Astrocyte of the spinal cord (primary cell): ENCODE measurements at places on chromosomes 4 and X.

GRCh38 chr4:8314691-8315255 lies 45.2 kb downstream of the HTRA3 start:
- DNase-seq = no peak

DNA sequence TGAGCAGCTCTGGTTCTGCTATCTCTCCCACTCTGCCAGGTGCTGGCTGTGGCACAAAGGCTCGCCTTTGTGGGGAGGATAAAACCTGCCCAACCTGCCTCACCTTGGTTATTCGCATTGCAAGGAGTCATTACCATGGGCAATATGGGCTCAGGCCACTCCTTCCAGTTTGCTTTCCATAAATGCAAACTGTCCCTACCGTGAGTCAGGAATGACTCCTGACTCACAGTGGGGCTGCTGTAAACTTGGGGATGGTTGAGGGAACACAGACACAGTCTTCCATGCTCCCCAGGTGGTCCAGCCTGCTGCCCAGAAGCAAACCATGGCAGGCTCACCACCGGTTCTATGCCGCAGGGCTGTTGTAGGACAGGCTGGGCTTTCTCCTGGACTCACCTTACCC lies 36.1 kb downstream of the COQ2 start:
- DNase-seq = peak; percentile 42

GRCh38 chrX:115564243-115564642 lies 3.3 kb downstream of the PLS3 start:
- peak; percentile 49 for DNase-seq

GRCh38 chrX:9532349-9532748 lies 67.5 kb downstream of the TBL1X start:
- peak; percentile 20 for DNase-seq

GRCh38 chrX:116726806-116727205 lies 264.0 kb upstream of the CT83 start:
- no peak for DNase-seq

GRCh38 chrX:23845351-23845817 lies 62.4 kb downstream of the APOO start:
- peak; percentile 5 for DNase-seq

GRCh38 chrX:13115146-13115855 lies 70.9 kb upstream of the FAM9C start:
- DNase-seq = no peak

DNA sequence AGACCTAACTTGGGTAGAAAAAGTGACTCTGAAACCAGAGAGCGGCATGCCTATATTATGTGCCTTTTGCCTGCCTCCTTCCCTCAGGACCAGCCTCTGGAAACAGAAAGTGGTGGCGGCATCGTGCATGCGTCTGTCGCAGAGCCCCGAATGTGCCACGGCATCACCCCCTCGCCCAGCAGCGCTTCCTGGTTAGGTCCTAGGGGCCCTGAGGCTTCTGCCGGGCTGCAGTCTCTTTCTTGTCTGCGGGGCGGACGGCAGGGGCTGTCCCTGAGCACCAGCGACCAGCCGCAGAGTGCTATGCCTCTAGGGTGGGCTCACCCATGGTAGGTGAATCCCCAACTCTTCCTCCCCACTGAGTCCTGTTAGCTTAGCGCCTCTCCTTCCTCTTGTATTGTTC lies 68.7 kb downstream of the VSIG4 start:
- no peak for DNase-seq

- no peak for DNase-seq
These were observed 10.8 kb downstream of the SLC10A7 start for GRCh38 chr4:146510942-146511341.

DNA sequence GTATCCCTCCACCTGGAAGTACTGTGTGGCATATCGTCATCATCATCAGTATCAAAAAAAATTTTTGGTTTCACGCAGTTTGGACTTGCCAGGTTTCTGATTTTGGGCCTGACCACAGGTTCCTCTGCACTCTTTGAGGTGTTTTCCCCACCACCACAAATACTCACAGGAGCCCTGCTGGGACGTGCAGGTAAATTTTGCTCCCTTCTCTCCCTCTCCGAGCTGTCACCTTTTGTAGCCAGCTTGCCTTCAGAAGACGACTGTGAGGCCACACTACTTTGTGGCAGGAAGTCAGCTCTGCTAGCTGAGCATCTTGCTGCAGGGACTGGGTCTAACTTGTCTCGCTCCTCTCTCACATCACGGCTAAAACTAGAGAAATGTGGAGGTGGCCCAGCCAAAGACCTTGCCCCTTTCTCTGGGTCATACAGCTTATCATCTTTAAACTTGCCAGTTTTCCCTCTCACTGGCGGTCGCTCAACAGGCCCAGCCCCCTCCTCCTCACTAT lies 2.8 kb downstream of the PJA1 start:
- no peak for DNase-seq

GRCh38 chr4:5416637-5417036 lies 291.7 kb downstream of the EVC2 start:
- no peak for DNase-seq

DNA sequence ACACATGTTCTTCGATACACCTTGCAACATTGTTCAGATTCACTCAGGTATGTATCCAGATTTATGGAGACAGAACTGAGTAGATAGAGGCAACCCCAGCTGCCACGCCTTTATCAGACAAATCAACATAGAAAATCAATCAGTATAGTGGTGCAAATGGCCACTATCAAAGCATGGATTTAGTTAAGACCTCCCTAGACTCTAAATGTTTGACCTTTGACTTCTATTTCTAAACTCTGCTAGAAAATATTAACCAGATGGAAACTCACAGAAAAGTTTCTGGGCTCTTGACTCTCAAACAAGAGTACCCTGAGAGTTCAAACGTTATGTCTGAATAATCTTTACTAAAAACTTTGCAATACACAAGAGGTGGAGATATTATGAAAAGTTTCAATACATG lies 411.5 kb downstream of the IQCM start:
- no peak for DNase-seq

DNA sequence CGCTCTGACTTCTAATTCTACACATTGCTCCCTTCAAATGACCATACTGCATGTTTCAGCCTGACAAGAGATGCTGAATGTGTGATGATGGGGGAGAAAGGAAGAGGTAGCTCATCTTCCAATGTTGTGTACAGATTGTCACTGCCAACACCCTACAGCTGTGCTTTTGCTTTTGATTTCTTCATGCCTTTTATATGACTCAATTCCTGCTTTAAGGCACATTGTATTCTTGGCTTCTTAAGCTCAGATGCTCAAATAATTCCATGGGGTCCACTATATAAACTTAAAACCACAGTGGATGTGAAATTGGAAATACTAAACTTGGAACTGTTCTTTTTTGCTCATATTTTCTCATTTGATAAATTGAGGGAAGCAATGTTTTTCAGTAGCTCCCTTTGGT lies 183.2 kb upstream of the WDFY3 start:
- peak; percentile 64 for DNase-seq

- DNase-seq = no peak
These were observed 66.1 kb downstream of the TNIP2 start for GRCh38 chr4:2689825-2690700.

- DNase-seq = no peak
These were observed 10.2 kb upstream of the STK32B start for GRCh38 chr4:5040856-5041620.

GRCh38 chr4:48226199-48226598 lies 43.4 kb downstream of the TEC start:
- no peak for DNase-seq

DNA sequence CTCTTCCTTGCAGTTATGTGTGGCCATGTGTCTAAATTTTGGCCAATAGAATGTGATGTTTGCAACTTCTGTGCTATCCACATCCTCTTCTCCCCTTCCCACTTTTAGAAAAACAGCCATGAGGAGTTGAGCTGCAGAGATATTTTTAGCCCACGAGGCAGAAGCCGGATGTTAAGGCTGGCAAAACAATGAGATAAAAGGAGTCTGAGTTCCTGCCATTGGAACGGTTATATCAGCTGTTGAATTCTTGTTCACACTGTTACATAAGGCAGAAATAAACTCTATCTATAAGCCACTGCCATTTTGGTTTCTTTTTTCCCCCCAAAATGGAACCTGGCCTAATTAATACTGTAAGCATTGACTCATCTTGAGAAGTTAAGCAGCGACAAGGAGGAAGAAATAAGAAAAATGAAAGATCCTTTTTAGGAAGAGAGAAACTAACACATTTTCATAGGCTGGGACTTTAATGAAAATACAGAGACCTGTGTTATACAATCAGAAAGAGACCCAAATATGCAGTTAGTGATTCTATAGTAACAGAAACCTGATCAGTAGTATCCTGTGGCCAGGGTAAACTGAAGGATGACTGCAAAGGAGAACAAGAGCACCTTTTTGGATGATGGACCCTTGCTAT lies 200.5 kb downstream of the INPP4B start:
- no peak for DNase-seq

DNA sequence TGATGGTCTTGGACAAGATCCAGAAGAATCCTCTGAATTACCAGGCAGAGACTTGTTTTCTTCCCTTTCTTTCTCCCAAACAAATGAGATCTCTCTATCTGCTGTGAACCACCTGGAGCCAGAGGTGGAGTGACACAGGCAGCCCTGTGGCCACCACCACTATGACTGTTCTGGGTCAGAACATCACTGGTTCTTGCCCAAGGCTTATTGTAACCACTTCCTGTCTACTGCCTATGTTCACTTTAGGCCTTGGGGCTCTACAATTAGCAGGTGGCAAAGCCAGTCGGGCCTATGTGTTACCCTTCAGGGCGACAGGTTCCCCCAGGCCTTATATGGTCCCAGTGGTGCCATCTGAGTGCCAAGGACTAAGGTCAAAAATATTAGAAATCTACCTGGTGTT lies 161.2 kb downstream of the GLUD2 start:
- no peak for DNase-seq
